ENCODE measurements at places on chromosomes 6 and 20. TPM values are rescaled to one million over a fixed set of nuclear protein-coding genes. Genes with fewer than 3 reads are reported as not detected.

DNA sequence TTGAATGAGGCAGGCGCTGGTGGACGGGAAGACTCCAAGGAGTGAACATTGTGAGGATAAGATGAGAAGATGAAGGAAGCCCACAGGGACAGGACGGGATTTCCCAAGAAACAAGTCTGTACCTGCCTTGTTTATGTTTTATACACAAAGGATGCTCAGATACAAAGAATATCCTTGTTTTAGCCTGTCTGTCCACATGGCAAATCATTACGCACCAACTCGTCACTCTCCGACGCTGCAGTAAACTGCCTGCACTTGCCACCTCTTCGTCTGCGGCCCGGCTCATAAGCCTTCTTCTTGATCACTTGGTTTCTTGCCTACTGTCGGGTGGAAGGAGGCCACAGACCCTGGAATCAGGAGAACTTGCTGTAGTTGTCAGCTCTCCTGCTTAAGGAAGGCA, 85.4 kb downstream of the CD83 start:
- no peaks in the 10 kb centered on the region for H3K4me1 ChIP-seq
- no peak overlapping the region for H3K27ac ChIP-seq
- no peaks in the 10 kb centered on the region for H3K36me3 ChIP-seq
- H3K4me3 ChIP-seq = no peak overlapping the region
- peaks cover 55% of the 10 kb centered on the region for H3K27me3 ChIP-seq

DNA sequence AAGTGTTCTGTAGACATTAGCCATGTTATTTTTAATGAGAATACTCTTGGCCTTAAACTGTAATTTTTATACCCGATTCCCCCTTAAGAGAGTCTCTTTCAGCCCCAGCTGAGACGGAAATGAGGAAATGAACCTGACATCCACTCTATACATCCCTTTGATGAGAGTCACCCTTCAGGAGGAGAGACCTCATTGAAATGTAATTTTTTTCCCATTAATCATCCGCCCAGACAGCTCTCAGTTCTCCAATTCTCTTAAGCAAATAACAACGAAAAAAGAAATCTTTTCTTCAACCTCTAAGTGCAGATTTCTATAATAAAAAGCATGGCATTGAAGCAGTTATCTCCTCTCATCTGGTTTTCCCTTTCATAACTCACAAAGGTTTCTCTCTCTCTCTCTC, 243.8 kb upstream of the PMEPA1 start:
- H3K27me3 ChIP-seq = peaks cover 16% of the 10 kb centered on the region
- no peak for DNase-seq
- no peaks in the 10 kb centered on the region for H3K4me1 ChIP-seq

Gene MATN4
- 0.13 TPM for total RNA-seq

Gene PTPN1
- 80.4 TPM for total RNA-seq

GRCh38 chr6:37669887-37670437, 27.7 kb downstream of the MDGA1 start:
- H3K27me3 ChIP-seq = peaks cover 24% of the 10 kb centered on the region
- no peak for DNase-seq
- no peak overlapping the region for H3K27ac ChIP-seq
- H3K4me1 ChIP-seq = no peaks in the 10 kb centered on the region
- H3K4me3 ChIP-seq = no peak overlapping the region
- H3K36me3 ChIP-seq = no peaks in the 10 kb centered on the region

- H3K4me3 ChIP-seq = no peak overlapping the region
- DNase-seq = no peak
- H3K36me3 ChIP-seq = no peaks in the 10 kb centered on the region
- H3K27me3 ChIP-seq = no peaks in the 10 kb centered on the region
- H3K27ac ChIP-seq = no peak overlapping the region
Observed at GRCh38 chr6:81624453-81624852, 128.0 kb downstream of the TENT5A start.

GRCh38 chr20:61497029-61497627, 245.1 kb downstream of the CDH4 start:
- no peaks in the 10 kb centered on the region for H3K36me3 ChIP-seq
- DNase-seq = no peak
- H3K4me1 ChIP-seq = no peaks in the 10 kb centered on the region
- H3K27ac ChIP-seq = no peak overlapping the region
- no peak overlapping the region for H3K4me3 ChIP-seq

GRCh38 chr6:129500958-129501739, 208.8 kb downstream of the ARHGAP18 start:
- no peaks in the 10 kb centered on the region for H3K27me3 ChIP-seq
- peak overlapping the region; percentile 28 for H3K4me3 ChIP-seq
- peaks cover 27% of the 10 kb centered on the region for H3K4me1 ChIP-seq
- DNase-seq = peak; percentile 88

- no peak for DNase-seq
- no peaks in the 10 kb centered on the region for H3K27me3 ChIP-seq
- H3K4me3 ChIP-seq = no peak overlapping the region
- no peaks in the 10 kb centered on the region for H3K36me3 ChIP-seq
- H3K4me1 ChIP-seq = no peaks in the 10 kb centered on the region
Observed at GRCh38 chr6:77263003-77263402, 200.3 kb downstream of the HTR1B start.

- no peak overlapping the region for H3K4me3 ChIP-seq
- no peaks in the 10 kb centered on the region for H3K36me3 ChIP-seq
- peaks cover 11% of the 10 kb centered on the region for H3K4me1 ChIP-seq
- no peak for DNase-seq
- H3K27ac ChIP-seq = no peak overlapping the region
- peaks cover 34% of the 10 kb centered on the region for H3K27me3 ChIP-seq
Observed at GRCh38 chr6:139030228-139030963, 1.9 kb downstream of the ABRACL start.

GRCh38 chr6:136464148-136464547, 86.1 kb downstream of the MAP7 start:
- no peaks in the 10 kb centered on the region for H3K36me3 ChIP-seq
- H3K4me3 ChIP-seq = no peak overlapping the region
- H3K27me3 ChIP-seq = no peaks in the 10 kb centered on the region
- H3K4me1 ChIP-seq = 0 out of 3 replicates have a peak, but pooled peaks cover 3% of the 10 kb centered on the region
- no peak overlapping the region for H3K27ac ChIP-seq

GRCh38 chr20:22686097-22686496, 101.7 kb upstream of the FOXA2 start:
- no peak overlapping the region for H3K27ac ChIP-seq
- DNase-seq = peak; percentile 44
- no peaks in the 10 kb centered on the region for H3K27me3 ChIP-seq
- H3K4me3 ChIP-seq = no peak overlapping the region
- peaks cover 7% of the 10 kb centered on the region for H3K4me1 ChIP-seq
- no peaks in the 10 kb centered on the region for H3K36me3 ChIP-seq

DNA sequence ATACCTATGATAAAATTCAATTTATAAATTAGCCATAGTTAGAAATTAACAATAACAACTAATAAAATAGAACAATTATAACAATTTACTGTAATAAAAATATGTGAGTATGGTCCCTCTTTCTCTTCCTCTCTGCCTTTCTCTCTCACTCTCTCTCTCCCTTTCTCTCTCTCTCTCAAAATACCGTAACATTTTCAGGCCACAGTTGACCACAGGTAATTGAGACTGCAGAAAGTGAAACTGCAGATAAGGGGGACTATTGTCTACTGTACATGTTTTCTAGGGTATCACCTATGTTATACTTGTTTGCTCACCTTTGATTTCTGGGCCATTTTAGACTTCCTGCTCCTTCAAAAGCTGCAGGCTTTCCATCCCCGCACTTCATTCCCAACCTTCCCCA, 46.8 kb downstream of the LY86 start:
- no peak overlapping the region for H3K4me3 ChIP-seq
- H3K36me3 ChIP-seq = no peaks in the 10 kb centered on the region
- H3K27me3 ChIP-seq = peaks cover 31% of the 10 kb centered on the region
- no peaks in the 10 kb centered on the region for H3K4me1 ChIP-seq
- no peak for DNase-seq
- no peak overlapping the region for H3K27ac ChIP-seq

DNA sequence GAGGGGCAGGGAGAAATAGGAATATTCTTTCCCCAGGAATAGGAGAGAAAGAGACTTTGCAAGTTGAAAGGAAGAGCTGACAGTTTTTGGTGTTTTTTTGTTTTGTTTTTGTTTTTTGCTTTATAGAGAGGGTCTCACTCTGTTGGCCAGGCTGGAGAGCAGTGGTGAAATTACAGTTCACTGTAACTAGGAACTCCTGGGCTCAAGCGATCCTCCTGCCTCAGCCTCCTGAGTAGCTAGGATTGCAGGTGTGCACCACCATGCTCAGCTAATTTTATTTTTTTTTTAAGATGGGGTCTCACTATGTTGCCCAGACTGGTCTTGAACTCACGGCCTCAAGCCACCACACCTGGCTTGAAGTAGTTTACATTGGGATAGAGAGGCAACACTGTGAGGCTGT, 8.0 kb upstream of the L3MBTL3 start:
- H3K27me3 ChIP-seq = peaks cover 3% of the 10 kb centered on the region
- H3K4me1 ChIP-seq = no peaks in the 10 kb centered on the region
- no peak overlapping the region for H3K4me3 ChIP-seq
- DNase-seq = no peak

Gene GHRH
- not detected for total RNA-seq

- peak; percentile 86 for DNase-seq
- H3K27ac ChIP-seq = no peak overlapping the region
- no peak overlapping the region for H3K4me3 ChIP-seq
- H3K36me3 ChIP-seq = no peaks in the 10 kb centered on the region
Observed at GRCh38 chr20:44738813-44739477, 6.7 kb upstream of the KCNK15 start.

GRCh38 chr6:111038534-111039252, 48.6 kb upstream of the SLC16A10 start:
- peaks cover 25% of the 10 kb centered on the region for H3K27me3 ChIP-seq
- no peak overlapping the region for H3K27ac ChIP-seq
- H3K4me1 ChIP-seq = no peaks in the 10 kb centered on the region
- H3K4me3 ChIP-seq = no peak overlapping the region
- DNase-seq = no peak
- H3K36me3 ChIP-seq = no peaks in the 10 kb centered on the region

GRCh38 chr6:34491091-34491430, 25.2 kb downstream of the PACSIN1 start:
- peak overlapping the region; percentile 24 for H3K27ac ChIP-seq
- peak; percentile 56 for DNase-seq
- H3K27me3 ChIP-seq = no peaks in the 10 kb centered on the region
- no peak overlapping the region for H3K4me3 ChIP-seq
- H3K4me1 ChIP-seq = peaks cover 12% of the 10 kb centered on the region

Gene HAO1
- not detected for total RNA-seq

DNA sequence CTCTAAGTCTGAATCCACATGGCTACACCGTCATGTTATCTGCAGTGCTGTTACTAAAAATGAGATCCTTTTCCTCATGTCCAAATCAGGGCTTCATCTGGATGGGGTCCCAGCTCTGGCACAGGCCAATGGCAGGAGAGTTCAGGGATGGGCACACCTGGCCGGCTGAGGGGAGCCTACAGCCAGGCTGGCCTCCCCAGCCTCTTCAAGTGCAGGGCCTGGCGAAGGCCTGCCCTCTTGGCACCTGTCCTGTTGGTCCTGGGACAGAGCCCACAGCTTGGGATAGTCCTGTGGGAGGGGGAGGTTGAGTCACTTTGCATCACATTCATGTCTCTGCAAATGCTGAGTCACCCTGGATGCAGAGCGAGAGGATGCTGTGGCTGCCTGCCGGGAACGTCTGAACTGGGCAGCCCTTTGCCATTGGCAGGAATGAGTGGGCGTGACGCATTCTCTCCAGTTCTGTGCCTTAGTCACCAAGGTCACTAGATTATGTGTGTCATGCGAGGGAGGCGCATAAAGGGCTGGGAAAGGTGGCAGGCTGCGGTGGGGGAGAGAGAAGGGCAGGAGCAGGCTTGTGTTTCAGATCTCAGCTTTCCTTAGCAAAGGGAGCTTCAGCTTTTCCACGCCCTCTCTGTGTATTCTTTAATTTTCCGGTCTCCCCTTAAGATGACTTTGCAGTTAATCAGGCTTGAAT, 223.2 kb upstream of the ECI2 start:
- peaks cover 9% of the 10 kb centered on the region for H3K4me1 ChIP-seq
- H3K36me3 ChIP-seq = no peaks in the 10 kb centered on the region
- no peak overlapping the region for H3K27ac ChIP-seq
- peaks cover 30% of the 10 kb centered on the region for H3K27me3 ChIP-seq

Gene LAMA2
- 0.91 TPM for total RNA-seq

- no peak overlapping the region for H3K4me3 ChIP-seq
- H3K27ac ChIP-seq = no peak overlapping the region
- H3K27me3 ChIP-seq = no peaks in the 10 kb centered on the region
- no peak for DNase-seq
- H3K4me1 ChIP-seq = no peaks in the 10 kb centered on the region
Observed at GRCh38 chr6:64146094-64146493, 510.5 kb downstream of the PHF3 start.

DNA sequence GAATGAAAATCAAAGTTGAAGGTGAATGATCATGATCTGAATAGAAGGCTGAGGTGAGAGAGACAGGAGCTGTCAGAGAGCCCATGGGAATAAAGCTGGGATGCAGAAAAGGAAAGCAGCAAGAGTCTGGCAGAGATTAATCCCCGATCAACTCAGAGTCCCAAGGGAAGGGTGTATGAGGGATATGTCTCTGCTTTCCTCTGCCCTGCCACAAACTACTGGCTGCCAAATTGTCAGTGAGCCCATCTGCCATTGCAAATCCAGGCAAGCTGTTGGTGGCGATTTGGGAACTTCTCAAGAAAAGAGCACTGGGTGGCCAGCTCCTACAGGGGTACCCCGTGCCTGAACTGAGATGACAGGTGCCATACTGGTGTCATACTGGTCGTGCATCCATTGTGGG, 705.5 kb upstream of the MAN1A1 start:
- no peak for DNase-seq
- no peaks in the 10 kb centered on the region for H3K4me1 ChIP-seq
- no peak overlapping the region for H3K27ac ChIP-seq
- no peaks in the 10 kb centered on the region for H3K36me3 ChIP-seq
- no peak overlapping the region for H3K4me3 ChIP-seq

Gene SLPI
- total RNA-seq = 0.67 TPM

Gene BPI
- total RNA-seq = not detected

Gene SLC29A1
- total RNA-seq = 103 TPM

DNA sequence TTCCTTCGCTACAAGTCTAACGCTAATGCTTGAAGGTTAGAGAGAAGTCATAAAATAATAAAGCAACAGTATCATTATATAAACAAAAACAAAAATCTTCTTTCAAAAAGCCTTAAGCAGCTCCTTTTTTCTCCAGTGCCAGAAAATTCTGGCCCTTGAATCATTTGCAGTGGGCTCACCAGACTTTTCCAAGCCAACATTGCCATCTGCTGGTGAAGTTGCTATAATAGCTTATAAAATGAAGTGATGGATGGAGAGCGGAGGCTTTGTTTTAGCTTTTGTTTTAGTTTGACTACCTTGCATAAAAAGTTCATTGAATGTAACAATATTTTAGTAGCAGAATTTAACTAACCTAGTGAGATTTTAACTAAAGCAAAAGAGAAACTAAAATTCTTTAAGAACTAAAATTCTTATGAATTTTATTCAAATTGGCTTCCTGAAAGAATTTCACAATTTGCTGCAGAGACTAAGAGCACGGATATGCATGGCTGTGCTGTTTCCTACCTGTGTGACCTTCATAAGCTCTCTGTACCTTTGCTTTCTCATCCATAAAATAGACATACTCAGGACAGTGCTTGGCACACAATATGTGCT, 44.8 kb upstream of the SLC2A12 start:
- no peak overlapping the region for H3K4me3 ChIP-seq
- H3K36me3 ChIP-seq = no peaks in the 10 kb centered on the region
- no peaks in the 10 kb centered on the region for H3K4me1 ChIP-seq
- DNase-seq = peak; percentile 58

Data from K562 (cell line).